Dermis microvascular lymphatic vessel endothelial cell (primary cell): ENCODE measurements at places on chromosomes 7 and 10. TPM values are rescaled to one million over a fixed set of nuclear protein-coding genes. Genes with fewer than 3 reads are reported as not detected.

LRRC27 gene
- 5.0 and 7.1 TPM in 2 replicates for total RNA-seq

HILPDA gene
- total RNA-seq: 8.3 and 10.2 TPM in 2 replicates

HECW1 gene
- not detected in 2 replicates for total RNA-seq

GPR85 gene
- total RNA-seq: under 0.01 and 0.13 TPM in 2 replicates

PDGFA gene
- 53.9 and 81.2 TPM in 2 replicates for total RNA-seq

CLDN3 gene
- 0.13 and 0.26 TPM in 2 replicates for total RNA-seq

ZNF479 gene
- total RNA-seq: not detected in 2 replicates

GJD4 gene
- not detected in 2 replicates for total RNA-seq

NUP42 gene
- 20.0 and 24.0 TPM in 2 replicates for total RNA-seq

NRCAM gene
- total RNA-seq: 1.5 and 3.3 TPM in 2 replicates

OR9A2 gene
- not detected in 2 replicates for total RNA-seq

NYAP1 gene
- total RNA-seq: 2.1 and 3.9 TPM in 2 replicates

AKR1C4 gene
- total RNA-seq: 0.13 TPM in 1 of 2 replicates, not detected in the other
